ENCODE measurements at places on chromosomes 12 and 14.
A peak's percentile ranks its signal among the peaks of the same experiment; 100 is the strongest.

- no peak for DNase-seq
These were observed 120.9 kb downstream of the TMEM132C start for GRCh38 chr12:128387811-128388422.

GRCh38 chr14:92928258-92928629 is 5.3 kb downstream of the CHGA start:
- DNase-seq = no peak

DNA sequence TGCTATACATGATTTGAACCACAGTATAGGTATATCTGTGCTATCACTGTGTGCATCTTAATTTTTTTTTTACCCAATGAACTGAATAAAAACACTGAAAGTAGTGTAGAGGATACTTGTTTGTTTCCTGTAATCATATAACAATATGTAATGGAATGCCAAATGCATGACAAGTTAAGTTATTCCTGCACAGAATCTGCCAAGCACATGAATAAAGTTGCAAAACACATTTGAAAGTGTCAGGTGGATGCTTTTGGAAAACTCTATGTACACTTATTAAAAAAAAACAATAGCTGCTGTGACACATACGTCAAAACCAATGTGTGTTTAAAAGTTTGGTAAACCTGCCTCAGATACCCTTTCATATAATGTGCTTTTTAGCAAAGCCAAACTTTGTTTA is 1638.1 kb upstream of the SEL1L start:
- DNase-seq = no peak

DNA sequence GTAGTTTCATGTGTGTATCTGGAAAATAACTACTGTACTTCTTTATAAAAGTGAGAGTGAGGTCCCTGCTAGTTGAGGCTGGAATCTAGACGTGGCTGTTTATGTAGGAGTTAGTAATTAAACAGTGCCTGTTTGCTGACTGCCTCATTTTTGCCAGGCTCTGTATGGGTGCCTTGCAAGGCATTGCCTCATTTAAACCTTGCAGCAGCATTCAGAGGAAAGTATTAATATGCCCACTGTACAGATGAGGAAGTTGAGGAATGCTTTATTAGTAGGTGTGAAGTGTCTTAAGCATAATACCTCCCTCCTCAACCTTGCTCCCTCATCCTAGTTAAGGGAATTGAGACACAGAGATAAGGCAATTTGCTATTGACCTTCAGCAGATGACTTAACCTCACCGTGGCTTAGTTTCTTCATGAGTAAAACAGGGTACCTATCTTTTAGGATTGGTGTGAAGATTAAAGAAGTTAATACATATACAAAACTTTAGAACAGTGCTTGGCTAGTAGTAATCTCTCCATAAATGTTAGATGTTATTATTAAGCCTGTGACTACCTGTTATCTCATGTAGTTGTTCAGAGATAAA is 28.7 kb downstream of the PPM1A start:
- DNase-seq = no peak

DNA sequence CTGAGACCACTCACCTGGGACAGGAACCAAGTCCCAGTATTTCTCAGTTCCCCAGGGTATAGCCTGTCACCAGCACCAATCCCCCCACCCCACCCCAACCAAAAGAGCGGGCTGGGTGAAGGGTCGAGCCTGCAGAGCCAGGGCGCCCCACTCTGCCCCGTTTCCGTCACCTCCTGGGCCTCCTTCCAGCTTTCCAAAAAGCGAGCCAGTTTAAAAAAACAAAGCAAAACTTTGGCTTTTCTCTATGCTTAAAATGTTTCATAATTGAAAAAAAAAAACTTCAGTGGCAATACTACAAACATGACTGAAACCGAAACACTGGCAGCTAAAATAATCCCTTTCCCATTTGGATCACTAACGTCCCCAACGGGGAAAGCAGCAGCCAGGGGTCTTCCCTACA is 7.5 kb downstream of the CAMKK2 start:
- no peak for DNase-seq

GRCh38 chr14:100108840-100109593 is 43.8 kb downstream of the EVL start:
- DNase-seq = no peak

DNA sequence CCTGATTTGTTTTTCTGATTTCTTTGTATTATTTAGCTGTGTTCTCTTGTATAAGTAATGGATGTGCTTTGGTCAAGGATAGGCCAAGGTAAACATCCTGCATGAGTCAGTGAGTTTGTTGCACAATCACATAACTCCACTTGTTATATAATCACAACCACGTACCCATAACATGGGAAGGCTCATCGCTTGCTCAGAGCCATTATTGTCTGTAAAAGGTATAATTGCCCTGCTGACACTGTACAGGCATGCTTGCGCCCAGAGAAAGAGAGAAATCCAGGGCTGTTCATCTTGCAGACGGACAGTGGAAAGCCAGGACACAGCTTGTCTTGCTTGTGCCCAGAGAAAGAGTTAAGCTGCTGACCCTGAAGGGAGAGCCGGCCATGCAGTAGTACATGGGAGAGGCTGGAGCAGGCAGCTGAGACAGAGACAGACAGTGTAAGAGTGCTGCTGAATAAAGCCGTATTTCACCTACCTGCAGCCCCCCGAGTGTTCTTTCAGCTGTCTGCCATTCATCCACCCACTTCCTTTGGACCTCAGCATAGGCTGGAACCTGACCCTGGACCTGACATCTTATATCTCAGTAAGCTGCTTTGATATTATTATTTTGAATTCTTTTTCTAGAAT is 174.7 kb upstream of the DAAM1 start:
- DNase-seq = no peak

GRCh38 chr14:63243646-63244045 is 39.4 kb downstream of the RHOJ start:
- no peak for DNase-seq

- DNase-seq = no peak
These were observed 204.4 kb downstream of the ALX1 start for GRCh38 chr12:85484387-85484786.

GRCh38 chr12:129552996-129553750 is 350.7 kb downstream of the TMEM132D start:
- DNase-seq = no peak

- DNase-seq = no peak
These were observed 347.2 kb downstream of the MED13L start for GRCh38 chr12:115930336-115930735.

- no peak for DNase-seq
These were observed 34.9 kb upstream of the GPR68 start for GRCh38 chr14:91279354-91279753.

GRCh38 chr14:58637040-58637390 is 747 bp upstream of the DACT1 start:
- DNase-seq = peak; percentile 8

- no peak for DNase-seq
These were observed 12.4 kb downstream of the OAS1 start for GRCh38 chr12:112919121-112919520.
